Upper lobe of left lung (tissue), 6 donors: ENCODE measurements at places on chromosomes 1 and 21. TPM values are rescaled to one million over a fixed set of nuclear protein-coding genes. Genes with fewer than 3 reads are reported as not detected.
A peak's percentile ranks its signal among the peaks of the same experiment; 100 is the strongest.

DNA sequence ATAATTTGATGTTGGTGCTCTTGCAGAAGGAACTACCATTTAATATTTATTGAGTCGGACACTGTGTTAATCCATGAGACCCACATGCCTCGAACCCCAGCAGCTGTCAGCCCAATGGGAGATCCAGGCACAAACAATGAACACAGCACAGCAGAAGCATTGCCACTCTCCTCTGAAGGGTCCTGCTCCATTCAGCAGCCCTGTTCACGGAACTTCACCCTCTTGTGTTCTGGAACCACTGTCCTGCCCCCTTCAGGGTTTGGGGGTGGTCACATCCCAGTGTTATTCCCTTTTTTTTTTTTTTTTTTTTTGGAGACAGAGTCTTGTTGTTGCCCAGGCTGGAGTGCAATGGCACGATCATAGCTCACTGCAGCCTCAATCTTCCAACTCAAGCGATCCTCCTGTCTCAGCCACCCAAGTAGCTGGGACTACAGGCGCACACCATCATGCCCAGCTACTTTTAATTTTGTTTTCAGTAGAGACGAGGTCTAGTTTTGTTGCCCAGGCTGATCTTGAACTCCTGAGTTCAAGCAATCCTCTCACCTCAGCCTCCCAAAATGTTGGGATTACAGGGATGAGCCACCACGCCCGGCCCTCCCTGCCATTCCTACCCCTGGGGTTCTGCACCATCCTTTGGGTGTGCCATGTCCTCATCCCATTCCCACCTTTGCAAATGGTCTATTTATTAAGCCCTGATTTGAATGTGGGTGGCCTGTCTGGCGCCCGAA is 70.2 kb downstream of the EVA1C start:
- no peak for DNase-seq

The KCNK1 gene
- 10.4 TPM for total RNA-seq

GRCh38 chr21:41610042-41610839 is 102.3 kb upstream of the TMPRSS2 start:
- DNase-seq, result peak; percentile 87

- DNase-seq, result no peak
These were observed 25.6 kb downstream of the PRSS38 start for GRCh38 chr1:227841096-227841495.

DNA sequence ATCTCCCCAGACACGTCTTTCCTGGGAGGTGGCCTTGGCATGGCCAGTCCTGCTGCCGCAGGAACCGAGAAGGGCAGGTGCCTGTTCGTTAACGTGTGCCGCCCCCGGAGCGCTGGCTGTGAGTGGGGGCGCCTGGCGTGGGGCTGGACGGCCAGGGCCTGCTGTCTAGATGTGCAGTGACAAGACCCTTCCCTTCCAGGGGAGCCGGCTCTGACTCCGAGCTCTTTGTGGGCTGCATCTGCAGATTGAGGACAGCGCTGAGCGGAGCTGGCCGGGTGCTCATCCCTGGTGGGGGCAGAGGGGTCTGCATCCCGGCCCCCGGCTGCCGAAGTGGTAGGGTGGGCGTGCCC is 13.0 kb downstream of the COL18A1 start:
- DNase-seq, result no peak

DNA sequence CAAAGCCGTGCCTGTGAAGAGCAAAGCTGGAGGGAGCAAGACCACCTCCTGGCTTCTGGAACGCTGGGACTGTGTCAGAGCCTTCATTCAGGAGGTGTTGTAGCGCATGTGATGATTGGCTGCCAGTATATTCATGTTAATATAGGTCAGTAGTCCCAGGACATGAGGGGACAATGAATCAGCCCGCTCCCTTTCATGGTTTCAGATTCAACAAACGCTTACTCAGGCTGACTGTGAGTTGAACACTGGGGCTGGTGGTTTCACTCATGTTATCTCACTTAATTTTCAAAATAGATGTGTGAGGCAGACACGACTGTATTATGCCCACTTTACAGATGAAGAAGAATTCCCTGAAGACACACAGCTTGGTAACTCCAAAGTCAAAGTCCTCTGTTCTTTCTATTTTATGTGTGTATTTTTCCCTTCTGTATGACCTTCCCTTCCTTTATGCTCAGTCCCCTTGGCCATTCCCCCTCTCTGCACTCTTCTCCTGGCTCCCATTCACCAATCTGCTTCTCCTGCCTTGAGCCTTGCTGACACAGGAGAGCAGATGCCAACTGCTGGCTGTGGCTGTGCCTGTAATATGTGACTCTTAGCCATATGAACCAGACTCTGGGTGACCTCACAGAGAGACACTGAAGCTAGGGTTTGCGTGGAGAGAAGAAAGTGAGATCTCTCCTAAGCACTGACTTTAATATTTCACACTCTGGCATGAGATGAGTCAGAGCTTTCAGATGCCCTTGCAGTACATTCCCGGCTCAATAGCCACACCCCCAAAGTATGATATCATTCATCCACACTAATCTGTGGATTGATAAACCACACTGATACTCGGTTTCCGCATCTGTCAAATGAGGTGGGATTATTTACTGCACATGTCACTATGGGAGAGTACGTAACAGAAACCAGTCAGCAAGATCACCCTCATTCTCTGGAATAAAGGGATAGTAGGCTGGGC is 31.4 kb upstream of the KIRREL1 start:
- no peak for DNase-seq

The TNFRSF1B gene
- total RNA-seq, result 54.5 TPM

The MCOLN3 gene
- total RNA-seq, result 6.0 TPM

- no peak for DNase-seq
These were observed 280.1 kb downstream of the HHAT start for GRCh38 chr1:210608767-210609166.

DNA sequence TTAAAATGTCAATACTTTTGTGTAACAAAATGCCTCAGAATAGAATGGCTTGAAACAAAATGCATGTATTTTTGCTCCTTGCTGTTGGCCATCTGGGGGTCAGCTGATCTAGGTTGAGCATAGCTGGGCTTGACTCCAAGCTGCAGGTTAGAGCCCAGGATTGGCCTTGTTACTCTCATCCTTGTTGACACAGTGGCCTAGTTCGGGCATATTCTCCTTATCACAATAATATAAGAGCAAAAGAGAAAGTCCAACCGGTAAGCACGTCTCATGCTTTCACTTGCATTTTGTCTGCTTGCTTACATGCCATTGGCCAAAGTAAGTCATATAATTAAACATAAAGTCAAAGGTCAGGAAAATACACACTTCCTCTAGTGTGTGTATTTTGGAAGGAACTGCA is 456.2 kb downstream of the KCNT2 start:
- no peak for DNase-seq

GRCh38 chr1:20076710-20077461 is 6.9 kb downstream of the PLA2G5 start:
- no peak for DNase-seq

GRCh38 chr1:179016706-179017382 is 8.8 kb upstream of the FAM20B start:
- peak; percentile 96 for DNase-seq

DNA sequence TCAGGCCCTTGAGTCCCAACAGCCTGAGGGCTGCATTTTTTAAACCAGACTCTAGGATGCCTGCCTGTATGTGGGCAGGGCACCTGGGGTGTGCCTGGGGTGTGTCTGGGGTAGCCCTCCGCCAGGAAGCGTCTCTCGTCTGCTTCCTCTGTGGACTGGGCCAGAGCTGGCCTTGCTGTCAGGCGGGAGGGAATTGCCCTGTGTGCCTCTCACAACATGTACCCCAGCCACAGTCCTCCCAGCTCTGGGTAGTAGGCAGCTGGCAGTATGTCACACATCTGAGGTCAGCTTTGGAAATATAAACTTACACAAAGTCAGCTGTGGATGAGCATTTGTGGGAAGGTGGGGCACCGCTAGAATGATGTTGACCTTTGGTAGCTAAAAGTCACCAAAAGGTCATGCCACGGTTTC is 13.0 kb downstream of the TRAF5 start:
- no peak for DNase-seq

DNA sequence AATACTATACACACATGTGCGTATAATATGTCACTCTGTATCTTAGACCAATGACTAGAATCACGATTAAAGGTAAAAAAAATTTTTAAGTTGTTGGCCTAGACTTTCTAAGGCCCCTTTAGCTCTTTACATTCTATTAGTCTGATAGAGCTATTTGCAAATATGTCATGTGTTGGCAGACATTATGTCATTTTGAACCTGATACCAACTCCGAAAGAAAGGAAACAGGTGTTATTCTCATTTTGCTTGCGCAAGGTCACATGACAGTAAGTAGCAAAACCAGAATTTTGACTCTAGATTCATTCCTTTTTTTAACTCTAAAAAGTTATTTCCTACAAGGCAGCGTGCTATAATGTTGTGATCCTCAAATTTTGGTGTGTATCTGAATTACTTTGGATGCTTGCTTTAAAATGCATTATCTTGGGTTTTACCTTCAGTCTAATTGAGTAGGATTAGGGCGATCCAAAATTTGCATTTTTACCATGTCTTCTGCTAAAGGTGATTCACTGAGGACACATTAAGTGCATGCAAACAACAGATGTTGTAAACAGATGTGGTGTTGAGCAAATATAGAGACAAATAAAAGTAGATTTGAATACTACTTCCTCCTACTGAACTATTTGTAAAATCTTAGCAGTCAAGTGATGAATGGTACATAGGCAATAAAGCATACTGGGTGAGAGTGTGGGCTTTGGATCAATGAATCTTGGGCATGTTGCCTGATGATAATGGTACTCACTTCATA is 63.5 kb upstream of the KIAA1614 start:
- DNase-seq, result no peak

DNA sequence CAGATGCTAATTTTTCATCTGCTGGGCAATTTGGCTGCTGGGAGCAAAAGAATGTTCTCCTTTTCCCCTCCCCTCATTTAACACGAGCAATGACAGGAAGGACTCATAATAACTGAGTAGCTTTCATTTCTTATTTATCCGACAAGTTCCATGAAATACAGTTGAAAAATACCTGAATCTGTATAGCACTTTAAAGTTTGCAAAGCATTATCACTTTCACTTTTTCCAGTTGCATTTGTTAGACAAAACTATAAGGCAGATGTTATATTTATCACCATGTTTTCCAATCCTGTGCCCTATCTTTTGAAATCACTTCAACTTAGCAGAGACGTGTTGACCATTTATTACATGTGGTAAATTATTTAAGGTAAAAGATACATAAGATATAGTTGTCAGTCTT is 350.6 kb upstream of the SGIP1 start:
- DNase-seq, result no peak

The TINAGL1 gene
- 191 TPM for total RNA-seq

The EXTL1 gene
- total RNA-seq, result 0.24 TPM

DNA sequence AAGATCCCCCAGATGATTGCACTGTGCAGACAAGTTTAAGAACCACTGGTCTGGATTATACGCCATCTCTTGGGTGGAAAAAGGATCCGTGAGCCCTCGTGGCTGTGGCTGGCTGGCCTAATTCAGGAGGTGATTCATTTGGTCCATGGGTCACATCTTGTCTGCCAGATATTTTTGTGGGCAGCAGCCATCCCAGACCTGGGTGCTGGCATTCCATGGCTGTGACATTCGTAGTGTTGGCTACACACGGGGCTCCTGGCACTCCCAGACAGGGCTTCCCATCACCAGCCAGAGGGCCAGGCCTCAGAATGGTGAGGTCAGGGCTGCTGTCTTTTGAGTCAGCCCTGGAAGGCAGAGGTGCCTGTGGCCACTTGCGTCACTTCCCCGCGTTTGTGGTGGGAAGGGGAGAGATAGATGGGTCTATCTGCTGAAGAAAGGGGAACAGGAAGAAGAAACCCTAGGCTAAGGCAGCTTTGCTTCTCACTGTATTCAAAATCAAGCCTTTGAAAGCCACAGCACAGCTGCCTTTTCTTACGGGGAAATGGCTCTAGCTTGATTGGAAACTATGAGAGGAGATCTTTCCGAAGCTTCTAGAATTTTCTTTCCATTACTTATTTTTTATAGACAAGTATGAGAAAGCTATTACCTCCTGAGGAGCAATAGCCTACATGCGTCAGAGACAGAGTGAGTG is 32.4 kb downstream of the EIF2D start:
- no peak for DNase-seq

DNA sequence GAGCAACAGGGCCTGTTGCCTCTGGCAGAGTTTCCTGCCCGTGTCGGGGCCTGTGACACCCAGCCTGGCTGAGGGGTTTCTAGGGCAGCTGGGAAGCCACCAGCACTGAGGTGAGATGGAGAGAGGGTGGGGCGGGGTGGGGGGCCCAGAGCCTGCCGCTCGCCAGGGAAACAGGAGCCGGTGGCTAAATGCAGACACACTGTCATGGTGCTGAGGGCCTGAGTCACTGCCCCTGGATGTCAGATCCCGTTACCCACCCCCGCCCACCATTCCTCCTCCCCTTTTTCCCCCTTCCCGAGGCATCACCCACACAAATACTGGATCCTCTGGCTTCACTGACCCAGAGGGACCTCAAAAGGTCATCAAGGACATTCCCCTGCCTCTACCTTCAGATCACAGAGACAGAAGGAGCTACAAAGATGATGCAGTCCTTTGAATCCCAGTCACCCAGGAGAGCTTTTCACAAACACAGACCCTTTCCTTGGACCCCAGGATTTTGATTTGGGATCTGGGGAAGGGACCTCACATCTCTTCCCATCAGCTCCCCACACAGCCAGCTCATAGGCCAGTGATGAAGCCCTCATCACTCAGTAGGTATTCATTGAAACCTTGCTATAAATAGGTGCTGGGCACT is 1.9 kb upstream of the HSPB7 start:
- DNase-seq, result no peak
